Stomach (tissue), 19 donors: ENCODE measurements at places on chromosomes 1 and 21. TPM values are rescaled to one million over a fixed set of nuclear protein-coding genes. Genes with fewer than 3 reads are reported as not detected.

GRCh38 chr1:36099681-36100341, 11.1 kb downstream of the ADPRS start:
- DNase-seq = peak; percentile 83

DNA sequence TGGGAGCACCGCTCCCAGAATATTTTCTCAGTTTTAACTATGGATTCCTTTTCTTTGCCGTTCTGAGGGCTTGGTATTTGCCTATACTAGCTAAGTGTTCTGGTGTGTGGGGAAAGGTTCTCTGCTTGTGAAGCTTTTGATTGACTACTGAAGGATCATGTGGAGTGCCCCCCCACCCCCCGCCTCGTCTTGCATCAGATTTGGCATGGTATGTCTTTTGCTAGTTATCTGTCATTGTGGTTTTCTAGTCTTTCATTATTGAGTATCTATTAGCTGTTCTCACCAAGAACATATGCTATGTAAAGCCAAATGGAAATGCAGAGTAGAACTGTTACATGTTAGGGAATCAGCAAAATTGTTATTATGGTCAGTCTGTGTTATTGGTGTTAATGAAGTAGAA, 58.3 kb downstream of the MACF1 start:
- DNase-seq = no peak

- DNase-seq = no peak
Observed at GRCh38 chr1:221161571-221162041, 282.4 kb downstream of the HLX start.

- peak; percentile 48 for DNase-seq
Observed at GRCh38 chr21:36134803-36135390, at the start of gene CBR3. Gene CBR3 (plus strand): TSS chr21:36135079. CDS start chr21:36135193, 114 bp downstream.

DNA sequence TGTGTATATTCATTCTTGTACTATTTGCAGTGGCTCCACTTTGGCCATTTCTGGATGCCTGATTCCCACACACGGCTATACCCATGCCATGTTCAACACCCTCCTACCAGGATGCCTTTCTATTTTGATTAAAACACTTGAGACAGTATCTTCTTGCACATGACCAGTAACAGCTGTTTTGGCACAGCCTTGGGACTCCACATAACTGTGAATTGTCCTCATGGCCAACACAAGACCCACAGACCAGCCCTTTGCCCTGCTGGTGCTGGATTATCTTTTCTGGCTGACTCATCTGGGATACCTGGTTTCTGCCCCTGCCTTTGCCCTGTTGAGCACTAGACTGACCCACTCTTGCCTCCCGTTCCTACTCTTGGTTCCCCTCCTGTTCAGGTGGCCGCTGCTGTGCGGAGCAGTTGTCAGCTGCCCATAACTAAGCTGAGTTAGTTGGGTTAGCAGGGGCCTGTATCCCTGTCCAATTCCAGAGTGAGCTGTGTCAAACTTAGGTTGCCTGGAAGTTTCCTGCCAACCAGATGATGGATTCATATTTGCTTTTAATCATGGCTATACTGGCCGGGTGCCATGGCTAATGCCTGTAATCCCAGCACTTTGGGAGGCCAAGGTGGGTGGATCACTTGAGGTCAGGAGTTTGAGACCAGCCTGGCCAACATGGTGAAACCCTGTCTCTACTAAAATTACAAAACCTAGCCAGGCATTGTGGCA, 10.8 kb upstream of the EYA3 start:
- DNase-seq = no peak

- no peak for DNase-seq
Observed at GRCh38 chr1:233566886-233567285, 47.0 kb upstream of the KCNK1 start.

DNA sequence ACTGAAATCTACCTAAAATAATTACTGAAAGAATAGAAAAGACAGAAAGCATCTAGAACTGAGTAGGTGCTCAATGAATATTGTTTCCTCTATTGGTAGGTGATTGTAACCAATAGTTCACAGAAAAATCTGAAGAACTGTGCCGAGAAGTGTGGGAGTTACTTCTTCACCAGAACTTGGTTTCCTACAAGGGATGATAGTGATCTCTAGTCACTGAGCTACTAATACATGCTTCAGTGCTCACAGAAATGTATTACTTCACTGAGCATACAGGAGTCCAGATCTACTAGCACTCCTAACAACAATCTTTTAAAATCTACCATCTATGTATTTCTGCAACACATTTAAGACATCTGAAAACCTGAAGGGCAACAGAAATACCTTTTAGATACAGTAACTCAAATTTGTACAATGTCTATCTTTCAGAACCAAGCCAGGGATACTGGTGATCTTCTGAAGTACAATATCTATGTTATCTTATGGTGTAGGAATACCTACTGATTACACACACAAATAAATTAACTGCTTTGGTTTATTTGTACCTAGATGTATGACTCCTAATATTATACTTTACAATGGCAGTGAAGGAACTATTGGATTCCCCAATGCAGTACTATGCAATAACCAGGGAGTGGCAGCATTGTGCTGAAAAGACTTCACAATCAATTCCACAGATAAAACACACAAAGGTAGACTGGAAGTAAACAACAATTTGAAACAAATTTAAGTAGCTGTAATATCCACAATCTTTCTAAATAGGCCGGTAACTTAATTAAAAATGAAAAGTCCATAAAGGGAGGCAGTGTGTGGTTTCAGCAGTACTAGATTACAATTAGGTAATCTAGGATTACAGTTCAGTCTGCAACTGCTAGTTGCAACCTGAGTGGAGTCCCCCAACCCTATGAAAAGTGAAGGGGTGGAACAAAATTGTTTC, 243.0 kb downstream of the SLC45A1 start:
- DNase-seq = no peak

Gene GOLT1A
- total RNA-seq = 5.9 TPM
